ENCODE measurements at places on chromosomes 3 and 15. TPM values are rescaled to one million over a fixed set of nuclear protein-coding genes. Genes with fewer than 3 reads are reported as not detected.

AQP9 gene
- total RNA-seq = under 0.01 TPM

CDV3 gene
- total RNA-seq = 283 TPM

HHATL gene
- not detected for total RNA-seq

MUC20 gene
- not detected for total RNA-seq

CCDC39 gene
- not detected for total RNA-seq

PLIN1 gene
- total RNA-seq = not detected

EOGT gene
- total RNA-seq = 16.2 TPM

C3orf85 gene
- not detected for total RNA-seq

KATNBL1 gene
- 68.9 TPM for total RNA-seq

ADGRG7 gene
- total RNA-seq = not detected

CSTA gene
- total RNA-seq = not detected

HRG gene
- not detected for total RNA-seq
